ENCODE measurements at places on chromosomes 16 and 17.

DNA sequence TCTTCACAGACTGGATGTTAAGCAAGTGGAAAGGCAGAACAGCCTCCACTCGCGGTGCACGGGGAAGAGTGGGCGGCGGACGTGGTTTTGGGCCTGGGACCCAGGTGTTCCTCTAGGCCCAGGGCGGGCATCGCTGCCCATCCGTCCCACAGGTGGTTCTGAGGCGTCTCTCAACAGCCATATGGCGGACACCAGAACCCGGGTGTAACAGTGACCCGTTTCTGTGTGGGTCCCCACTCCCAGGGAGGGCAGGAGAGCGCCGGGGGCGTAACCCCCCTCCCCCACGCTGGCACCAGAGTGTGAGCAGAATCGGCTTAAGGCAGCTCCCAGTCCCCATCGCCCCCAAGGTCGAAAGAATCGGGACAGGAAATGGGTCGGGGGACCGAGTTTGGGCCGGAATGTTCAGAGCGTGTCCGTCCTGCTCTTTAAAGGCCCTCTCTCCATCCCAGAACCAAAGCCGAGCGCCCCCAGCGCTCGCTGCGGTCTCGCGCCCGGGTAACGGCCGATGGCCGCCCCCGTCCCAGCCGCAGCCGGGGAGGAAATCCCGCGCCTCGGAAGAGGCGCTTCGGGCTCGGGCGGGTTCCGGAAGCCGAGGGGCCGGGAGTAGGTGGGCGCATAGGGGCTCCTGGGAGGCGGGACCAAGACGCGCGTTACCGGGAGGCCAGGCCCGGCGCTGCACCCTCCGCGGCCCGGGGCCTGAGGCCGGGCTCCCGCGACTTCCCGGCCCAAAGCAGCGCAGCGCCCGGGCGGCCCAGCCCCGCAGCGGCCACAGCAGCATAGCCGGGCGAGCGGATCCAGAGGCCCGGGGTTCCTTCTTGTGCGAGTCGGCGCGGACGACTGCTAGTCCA lies at the start of gene TK2:
TK2 (minus strand) TSS at position 839 of the 848 bp plus-strand sequence; CDS start at position 778, 61 bp downstream.
- DNase-seq = peak; percentile 73

GRCh38 chr17:79204261-79204660 lies 129.6 kb downstream of the ENGASE start:
- DNase-seq = no peak

- DNase-seq = no peak
Observed at GRCh38 chr17:10046786-10047785, 142.0 kb upstream of the RCVRN start.

- no peak for DNase-seq
Observed at GRCh38 chr17:83181991-83182619, 102.7 kb downstream of the METRNL start.

DNA sequence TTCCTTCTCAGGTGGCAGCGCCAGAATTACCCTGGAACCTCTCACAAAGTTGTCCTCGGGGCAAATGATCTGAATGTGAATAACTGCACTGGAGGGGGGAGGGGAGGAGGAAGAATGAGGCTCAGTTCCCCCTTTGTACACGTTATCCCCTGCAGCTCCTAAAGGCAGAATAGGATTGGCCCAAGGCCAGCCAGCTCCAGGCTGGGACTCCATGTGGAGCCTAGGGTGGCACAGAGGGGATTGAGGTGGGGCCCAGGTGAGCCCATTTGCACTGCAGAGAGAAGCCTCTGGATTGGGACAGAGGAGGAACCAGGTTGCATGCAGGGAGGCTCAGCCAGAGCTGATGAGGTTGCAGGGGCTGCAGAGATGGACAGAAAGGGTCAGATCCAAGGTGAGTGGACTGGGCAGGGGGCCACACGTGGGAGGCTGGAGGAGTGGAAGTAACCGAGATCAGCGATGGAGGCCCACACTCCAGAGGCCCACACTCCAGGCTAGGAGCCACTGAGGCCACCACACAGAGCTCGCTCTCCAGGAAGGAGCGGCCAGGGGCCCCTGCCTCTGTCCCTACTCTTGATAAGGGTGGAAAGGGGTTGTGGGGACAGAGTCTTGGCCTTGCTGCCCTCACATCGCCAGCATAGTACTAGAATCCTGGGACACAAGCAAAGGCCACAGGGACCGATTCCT lies 78.6 kb downstream of the RBFOX3 start:
- no peak for DNase-seq

DNA sequence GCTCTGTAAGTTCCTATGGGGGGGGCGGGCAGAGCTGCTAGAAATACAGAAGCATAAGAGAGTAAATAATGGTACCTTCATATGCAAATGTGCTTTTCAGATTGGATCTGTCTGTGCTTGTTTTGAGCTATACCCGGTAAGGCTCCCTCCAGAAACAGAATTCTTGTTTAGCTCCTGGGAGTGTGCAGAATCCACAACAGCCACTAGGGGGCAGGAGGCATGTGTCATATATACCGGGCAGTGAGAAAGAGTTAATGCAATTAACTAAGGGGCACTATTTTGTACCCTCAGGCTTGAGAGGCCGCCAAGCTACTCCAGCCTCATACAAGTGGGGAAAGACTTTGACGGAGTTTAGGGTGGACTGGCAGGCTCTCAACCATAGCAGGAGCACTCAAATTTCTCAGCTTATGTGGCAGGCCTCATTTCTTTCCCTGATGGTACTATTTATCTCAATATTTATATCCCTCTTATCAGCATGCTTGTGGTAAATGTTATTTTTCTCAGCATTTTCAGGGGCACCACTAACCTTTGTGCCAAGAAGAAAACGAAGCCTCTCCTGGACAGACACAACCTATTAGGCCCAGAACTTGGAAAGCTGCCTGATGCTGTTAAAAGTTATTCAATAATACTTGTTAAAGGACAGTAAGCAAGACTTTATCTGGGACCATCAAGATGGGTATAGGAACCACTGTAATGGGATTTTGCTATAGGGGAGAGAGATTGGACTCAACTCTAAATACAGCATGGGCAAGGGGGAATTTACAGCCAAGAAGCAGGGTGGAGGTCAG lies 10.7 kb upstream of the CENPV start:
- peak; percentile 62 for DNase-seq

DNA sequence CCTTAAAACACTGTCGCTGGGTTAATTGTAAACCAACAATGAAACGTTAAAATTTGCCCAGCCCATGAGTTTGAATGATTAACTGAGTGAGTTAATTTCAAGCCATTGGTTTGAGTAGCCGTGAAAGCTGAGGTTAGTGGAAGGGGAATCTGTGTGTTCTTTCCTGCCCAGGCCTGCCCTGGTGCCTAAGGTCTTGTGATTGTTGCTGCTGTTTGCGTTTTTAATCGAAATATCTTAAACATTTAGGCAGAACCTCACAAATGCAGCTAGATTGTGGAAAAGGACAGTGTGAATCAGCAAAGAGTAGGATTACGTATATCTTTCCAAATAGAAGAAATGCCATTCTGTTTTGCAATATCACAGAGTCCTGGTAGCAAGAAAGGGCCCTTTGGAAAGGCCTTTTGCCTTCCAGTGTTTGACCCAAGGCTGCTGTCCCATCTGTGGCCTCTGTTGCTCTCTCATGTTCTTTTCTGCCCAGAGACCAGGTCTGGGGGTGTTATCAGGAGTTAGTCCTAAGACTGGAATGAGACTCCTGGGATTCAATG lies 113.8 kb downstream of the MSI2 start:
- peak; percentile 62 for DNase-seq

GRCh38 chr16:73847090-73847489 lies 449.5 kb upstream of the PSMD7 start:
- no peak for DNase-seq

DNA sequence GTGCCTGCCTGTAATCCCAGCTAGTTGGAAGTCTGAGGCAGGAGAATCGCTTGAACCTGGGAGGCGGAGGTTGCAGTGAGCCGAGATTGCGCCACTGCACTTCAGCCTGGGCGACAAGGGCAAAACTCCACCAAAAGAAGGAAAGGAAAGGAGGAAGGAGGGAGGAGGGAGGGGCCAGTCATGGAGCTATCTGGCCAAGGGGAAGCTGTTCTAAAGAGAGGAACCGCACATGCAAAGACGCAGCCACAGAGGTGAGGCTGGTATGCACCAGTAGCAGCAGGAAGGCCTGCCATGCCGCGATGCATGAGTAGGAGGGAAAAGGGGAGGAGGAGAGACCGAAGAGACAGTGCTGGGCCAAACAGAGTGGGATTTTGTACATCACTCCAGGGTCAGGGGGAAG lies 35.9 kb downstream of the HSBP1 start:
- DNase-seq = no peak

GRCh38 chr17:60188759-60189158 lies 39.0 kb downstream of the CA4 start:
- no peak for DNase-seq

- DNase-seq = peak; percentile 98
Observed at GRCh38 chr17:31787857-31788570, 71.0 kb downstream of the COPRS start.

DNA sequence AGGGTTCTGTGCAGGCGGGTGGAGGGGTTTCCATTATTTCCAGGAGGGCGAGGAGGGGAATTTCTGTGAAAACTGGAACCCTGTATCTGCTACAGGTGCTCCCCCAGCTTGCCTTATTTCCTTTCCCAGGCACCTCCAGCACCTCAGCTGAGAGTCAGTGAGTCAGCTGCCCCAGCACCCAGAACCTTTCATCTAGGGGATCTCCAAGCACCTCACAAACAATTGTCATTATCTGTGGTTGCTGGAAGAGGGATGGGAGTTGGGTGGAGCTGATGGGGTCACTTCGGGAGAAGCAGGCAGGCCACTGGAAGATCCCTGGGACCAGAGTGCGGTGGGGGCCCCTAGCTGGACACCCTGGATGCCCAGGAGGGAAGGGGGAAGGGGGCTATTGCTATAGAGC lies 10.0 kb upstream of the CLUH start:
- no peak for DNase-seq

DNA sequence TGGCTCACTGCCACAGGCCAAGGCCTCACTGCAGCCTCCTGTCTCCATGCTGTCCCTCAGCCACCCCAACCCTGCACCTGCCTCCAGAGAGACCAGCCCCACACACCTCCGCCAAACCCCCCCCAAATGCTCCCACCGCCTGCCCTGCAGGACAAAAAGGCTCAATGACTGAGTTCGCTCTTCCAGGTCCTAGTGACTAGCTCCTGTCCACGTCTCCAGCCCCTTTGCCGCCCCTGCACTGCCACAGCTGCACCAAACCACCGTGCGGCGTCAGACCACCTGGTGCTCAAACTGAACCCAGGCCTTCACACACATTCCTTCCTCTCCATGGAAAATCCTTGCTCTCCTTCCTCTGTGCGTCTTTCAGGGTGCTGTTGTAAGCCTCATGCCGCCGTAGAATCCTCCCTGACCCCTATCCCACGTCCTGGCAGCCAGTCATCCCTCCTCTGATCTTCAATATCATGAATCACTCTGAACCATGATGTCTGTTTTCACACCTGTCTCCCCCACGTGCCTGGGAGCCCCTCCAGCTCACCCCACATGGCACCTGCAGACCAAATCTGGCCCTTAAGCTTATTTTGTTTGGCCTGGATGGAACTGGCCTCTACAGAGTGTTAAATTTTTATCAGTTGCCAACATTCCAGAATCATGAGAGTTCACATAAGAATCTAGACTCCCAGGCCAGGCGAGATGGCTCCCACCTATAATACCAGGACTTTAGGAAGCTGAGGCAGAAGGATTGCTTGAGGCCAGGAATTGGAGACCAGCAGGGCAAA lies 4.3 kb upstream of the GSG1L start:
- peak; percentile 10 for DNase-seq

- DNase-seq = no peak
Observed at GRCh38 chr16:82544378-82545160, 82.2 kb upstream of the CDH13 start.

DNA sequence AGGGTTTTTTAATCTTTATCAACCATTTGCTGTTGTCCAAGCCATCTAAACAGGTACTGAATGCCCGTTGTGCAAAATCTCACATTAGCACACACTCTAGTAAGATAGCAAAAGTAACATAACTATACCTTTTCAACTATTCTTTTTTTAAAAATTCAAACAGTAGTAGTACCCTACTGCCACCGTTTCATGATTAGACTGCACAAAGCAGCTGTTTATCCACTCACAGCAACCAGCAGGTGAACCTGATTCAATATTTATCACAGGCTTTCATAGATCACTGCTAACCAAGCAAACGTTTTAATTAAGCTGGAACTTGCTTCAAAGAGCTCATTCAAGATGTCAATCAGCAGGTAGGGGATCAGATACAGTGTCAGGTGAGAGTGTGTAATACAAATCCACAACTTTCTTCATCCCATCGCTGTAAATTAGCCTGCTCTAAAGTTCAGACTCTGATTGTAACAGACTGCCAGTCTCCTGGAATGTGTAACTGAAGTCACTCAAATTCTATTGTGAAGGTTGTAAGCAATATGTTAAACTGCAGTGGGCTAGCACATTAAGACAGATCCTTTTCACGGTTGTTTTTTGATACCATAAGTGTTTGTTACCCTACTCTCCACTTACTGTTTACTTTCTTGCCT lies 47.3 kb downstream of the BRIP1 start:
- no peak for DNase-seq

- peak; percentile 86 for DNase-seq
Observed at GRCh38 chr16:88743693-88744576, 37.6 kb downstream of the CTU2 start.

GRCh38 chr16:48188449-48189102 lies 32.8 kb upstream of the ABCC12 start:
- no peak for DNase-seq

DNA sequence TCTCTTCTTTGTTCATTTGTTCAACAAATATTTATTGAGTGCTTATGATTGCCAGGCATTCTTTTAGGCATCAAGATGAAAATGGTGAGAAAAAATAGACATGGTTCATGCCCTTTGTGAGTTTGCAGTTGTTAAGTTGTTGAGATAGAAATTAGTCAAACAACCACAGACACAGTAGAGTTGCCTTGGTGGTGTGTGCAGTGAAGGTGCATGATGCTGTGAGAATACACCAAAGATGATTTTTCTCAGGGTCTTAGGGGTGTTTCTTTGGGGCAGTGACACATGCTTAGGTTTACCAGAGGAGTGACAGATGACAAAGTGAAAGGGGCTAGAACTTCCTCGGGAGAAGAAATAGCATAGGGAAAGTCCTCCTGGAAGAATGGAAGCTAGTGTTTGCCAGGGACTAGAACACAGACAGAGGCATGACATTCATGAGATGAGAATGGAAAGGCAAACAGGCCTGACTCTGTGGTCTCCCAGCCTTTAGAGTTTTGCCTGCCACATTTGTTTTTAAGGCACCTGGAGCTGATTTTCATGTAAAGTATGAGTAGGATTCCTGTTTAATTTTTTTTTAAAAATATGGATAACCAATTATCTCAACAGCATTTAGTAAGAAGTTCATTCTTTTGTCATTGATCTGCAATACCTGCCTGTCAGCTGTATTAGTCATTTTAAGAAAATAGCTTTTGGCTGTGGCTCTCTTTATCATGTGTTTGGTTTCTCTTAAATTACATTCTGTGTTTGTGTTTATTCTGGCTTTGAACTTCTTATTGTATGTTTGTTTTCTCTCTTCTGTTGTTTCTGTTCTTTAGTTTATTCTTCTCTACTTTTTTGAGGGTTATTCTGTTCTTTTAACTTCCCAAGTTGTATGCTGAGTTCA lies 36.6 kb downstream of the CYLD start:
- DNase-seq = no peak

DNA sequence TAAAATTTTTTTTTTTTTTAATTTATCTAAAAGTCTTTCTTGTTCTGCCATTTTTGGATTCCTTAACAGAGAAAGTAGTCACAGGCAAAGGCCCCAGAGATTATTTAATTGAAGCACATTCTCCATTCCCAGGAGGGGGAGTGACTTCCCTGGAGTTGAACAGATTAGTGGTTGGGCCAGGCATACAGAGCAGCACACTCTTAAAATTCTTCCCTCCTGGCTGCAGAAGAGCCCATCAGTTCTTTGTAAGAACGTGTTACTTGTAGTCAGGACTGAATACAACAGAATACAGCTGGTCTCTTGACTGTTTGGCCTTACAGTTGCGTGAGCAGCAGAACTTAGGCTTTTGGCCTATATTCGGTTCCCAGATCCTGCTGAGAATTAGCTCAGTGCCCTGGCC lies 1.8 kb downstream of the ALKBH5 start:
- peak; percentile 69 for DNase-seq
